HEK293T (cell line): ENCODE measurements at places on chromosomes 5 and 9.

GRCh38 chr5:171189442-171189841 is 119.6 kb upstream of the TLX3 start:
- DNase-seq, result no peak

DNA sequence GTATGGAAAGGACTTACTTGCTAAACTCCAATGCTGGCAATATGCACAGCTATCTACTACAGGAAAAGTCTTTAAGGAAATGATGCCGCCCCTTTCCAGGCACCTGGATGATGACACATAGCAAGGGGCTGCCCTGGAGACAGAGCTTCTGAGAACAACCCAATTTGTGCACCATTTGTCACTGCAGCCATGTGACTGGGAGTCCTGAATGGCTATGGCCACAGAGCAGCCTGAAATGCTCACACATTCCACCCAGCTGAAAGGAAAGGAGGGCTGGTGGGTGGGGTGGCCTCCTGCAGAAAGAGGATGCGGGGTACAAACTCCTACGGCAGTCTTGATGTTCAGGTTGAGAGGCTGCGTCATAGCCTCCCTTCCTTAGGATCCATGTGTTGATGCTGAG is 70.1 kb upstream of the FSTL4 start:
- DNase-seq, result no peak

DNA sequence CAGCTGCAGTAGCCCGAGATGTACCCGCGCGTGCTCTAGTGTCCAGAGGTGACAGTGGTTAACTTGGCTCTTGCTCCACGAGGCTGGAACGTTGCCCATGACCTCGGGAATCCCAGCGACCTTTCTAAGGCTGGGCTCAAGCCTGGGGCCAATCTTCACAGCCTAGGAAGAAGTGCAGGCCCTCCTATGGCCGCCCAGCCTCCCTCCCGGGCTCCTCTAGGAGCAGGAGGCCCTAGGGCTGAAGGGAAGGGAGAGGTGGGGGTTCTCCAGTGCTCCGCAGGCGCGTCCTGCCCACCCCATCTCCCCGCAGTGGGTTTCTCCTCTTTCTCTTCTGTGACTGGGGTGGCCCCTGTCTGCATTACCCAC is 13.3 kb downstream of the NR2F1 start:
- no peak for DNase-seq

GRCh38 chr5:57335092-57335660 is 147.4 kb downstream of the ACTBL2 start:
- no peak for DNase-seq

- no peak for DNase-seq
Measured at GRCh38 chr9:134648701-134649530, 7.3 kb downstream of the COL5A1 start.

- DNase-seq, result no peak
Measured at GRCh38 chr5:154388842-154389241, 57.0 kb upstream of the SAP30L start.

DNA sequence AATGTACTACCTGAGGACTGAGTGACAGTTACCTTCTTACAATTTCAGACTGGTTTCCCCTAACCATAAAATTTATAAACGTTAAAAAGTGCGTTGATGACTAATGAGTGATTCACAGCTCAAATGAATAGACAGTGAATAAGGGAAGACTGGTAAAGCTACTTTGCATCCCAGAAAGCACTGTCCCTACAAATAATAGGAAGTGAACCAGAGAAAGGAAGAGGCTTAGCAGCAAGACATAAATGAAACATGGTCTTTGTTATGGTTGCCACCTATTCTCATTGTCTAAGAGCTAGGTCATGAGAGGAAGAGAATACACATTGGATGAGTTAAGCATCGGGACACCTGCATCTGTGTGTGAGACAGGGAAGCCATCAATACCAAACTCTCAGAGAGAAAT is 849.2 kb downstream of the TAF11L14 start:
- no peak for DNase-seq

DNA sequence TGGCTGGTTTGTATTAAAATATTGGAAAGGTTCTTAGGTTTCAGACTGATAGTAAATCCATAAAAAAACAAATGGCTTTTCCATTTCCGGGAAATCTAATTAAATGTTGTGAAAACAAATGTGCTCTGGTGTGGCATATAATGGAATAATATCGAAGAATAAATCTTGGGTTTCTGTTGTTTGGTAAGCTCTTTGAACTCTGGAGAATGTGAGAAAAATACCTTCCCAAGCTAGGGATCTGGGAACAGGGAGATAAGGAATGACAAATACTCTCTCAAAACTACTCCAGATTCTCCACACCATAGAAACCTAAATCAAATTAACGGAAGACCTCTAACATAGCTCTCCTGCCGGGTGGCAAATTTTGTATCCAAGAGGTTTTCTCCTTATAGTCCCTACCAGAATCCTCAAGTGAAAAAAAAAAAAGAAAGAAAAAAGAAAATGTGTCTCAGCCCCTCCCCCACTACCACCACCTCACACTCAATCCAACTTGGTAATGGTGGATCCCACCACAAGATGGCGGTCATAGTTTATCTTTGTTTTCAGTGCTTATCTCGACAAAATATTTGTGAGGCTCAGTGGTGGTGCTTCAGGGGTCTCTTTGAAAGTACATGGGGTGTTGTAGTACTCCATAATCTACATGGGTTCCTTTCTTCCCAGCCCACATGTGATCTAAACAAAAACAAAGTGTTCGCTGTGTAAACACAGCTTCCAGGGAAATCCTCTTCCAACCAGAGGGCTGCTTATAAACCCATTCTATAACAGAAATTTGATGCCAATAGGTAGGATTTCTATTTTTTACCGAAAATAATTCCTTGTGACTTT is 54.5 kb upstream of the FST start:
- DNase-seq, result peak; percentile 51

GRCh38 chr9:97853056-97853843 is at the start of gene FOXE1:
Gene FOXE1 (plus strand): TSS chr9:97853226. CDS start chr9:97853915, 689 bp downstream.
- no peak for DNase-seq

DNA sequence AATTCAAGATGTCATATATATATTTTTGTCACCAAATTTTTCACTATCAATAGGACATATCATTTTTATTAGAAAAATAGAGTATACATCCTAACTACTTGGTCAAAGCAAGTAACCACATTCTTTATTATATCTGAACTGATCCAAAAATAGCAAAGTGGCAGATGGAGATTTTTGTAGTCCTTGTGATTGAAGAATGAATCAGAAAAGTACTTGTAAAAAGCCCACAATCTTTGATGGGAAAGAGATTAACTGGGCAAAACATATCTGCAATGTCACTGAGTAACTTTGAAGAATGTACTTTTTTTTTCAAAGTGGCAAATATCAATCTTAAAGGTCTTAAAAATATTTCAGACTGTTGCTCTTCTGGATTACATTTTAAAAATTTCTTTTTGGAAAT is 1040.6 kb upstream of the SEMA6A start:
- no peak for DNase-seq

DNA sequence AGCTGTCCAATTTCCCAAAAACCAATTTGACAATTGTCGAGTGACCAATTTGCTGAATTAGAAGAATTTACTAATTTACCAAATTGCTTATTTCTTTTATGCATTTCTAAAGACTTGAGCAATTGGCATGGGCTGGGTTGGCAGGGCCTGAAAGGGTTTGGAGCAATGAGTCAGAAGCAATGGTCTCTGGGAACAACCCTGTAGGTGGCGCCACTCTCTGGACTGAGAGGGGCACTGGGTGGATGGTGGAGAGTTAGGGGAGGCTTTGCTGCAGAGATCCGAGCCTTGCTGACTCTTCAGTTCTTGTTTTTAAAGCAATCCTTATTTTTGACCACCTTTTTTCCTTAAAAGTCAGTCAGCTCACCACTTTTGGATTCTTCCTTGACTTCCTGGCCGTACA is 71.5 kb upstream of the RPS23 start:
- peak; percentile 60 for DNase-seq

GRCh38 chr5:141704782-141705297 is 22.8 kb upstream of the ARAP3 start:
- DNase-seq, result no peak

- DNase-seq, result no peak
Measured at GRCh38 chr9:34387239-34387638, 10.5 kb upstream of the MYORG start.

DNA sequence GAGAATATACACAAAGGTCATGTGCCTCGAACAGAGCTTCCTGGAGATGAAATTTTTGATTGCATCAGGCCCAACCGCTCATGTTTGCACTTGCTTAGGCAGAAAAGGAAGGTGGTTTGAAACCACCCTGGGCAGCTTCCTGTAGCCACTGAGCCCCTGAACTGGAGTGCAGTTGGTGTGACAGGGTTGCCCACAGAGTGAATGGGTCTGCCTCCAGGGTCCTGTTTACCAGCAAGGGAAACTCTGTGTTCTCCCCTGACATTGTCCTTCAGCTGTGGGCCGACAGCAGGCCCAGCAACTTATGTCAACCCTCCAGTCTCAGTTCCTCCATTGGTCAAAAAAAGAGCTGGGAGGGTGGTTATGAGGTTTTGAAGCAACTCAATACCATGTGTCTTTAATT is 289.6 kb downstream of the KIF4B start:
- no peak for DNase-seq
